Thymus (tissue), 14 donors: ENCODE measurements at places on chromosomes 6 and 20. TPM values are rescaled to one million over a fixed set of nuclear protein-coding genes. Genes with fewer than 3 reads are reported as not detected.
A peak's percentile ranks its signal among the peaks of the same experiment; 100 is the strongest.

- no peaks in the 10 kb centered on the region for H3K4me1 ChIP-seq
- H3K27ac ChIP-seq = no peak overlapping the region
- no peaks in the 10 kb centered on the region for H3K27me3 ChIP-seq
- H3K36me3 ChIP-seq = no peaks in the 10 kb centered on the region
- H3K4me3 ChIP-seq = no peak overlapping the region
These were observed 458.8 kb downstream of the TFAP2B start for GRCh38 chr6:51277474-51277873.

DNA sequence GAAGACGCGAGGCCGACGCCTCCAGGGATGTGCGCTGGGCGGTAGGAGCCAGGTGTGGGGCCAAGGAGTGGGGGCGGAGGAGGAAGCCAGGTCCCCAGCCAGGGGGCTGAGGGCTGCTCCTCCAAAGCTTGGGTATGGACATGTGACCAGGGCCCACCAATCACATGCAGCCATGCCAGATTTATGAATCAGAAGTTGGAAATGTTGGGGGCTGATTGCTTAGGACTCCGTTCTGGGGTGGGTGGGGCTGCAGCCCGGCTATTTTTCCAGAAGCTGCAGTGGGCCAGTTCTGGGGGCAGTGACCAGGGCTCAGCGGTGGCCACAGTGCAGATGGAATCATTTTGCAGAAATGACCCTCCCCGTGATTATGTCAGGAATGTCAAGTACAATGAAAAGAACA, 96.0 kb downstream of the CEBPB start:
- no peaks in the 10 kb centered on the region for H3K4me1 ChIP-seq
- H3K4me3 ChIP-seq = no peak overlapping the region
- DNase-seq = no peak
- no peaks in the 10 kb centered on the region for H3K36me3 ChIP-seq
- no peaks in the 10 kb centered on the region for H3K27me3 ChIP-seq
- peak overlapping the region; percentile 50 for H3K27ac ChIP-seq

DNA sequence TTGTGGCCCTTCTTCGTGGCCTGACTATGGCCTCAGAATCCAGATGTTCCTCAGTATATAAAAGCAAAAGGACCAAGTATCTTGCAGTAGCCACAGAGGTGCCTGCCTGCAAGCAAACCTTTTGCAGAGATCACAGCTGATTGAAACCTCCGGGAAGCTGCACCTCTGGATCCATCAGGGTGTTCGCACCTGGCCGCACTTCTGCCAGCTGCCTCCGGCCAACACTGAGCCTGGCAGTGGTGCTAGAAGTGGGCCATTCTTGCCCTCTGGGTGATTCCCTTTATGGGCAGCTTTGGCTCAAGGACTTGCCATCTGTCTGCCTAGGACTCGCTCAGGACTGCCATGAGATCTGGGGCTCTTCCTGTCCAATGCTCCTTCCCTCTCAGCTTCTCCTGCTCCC, 214.6 kb upstream of the ECI2 start:
- no peaks in the 10 kb centered on the region for H3K4me1 ChIP-seq
- peaks cover 2% of the 10 kb centered on the region for H3K27me3 ChIP-seq
- no peak for DNase-seq

GRCh38 chr20:46359233-46359751, 47.1 kb downstream of the ELMO2 start:
- no peaks in the 10 kb centered on the region for H3K27me3 ChIP-seq
- H3K4me1 ChIP-seq = peaks cover 4% of the 10 kb centered on the region
- H3K36me3 ChIP-seq = peaks cover 22% of the 10 kb centered on the region
- DNase-seq = no peak

GRCh38 chr6:31587791-31588777, 2.0 kb downstream of the LST1 start:
- H3K27me3 ChIP-seq = no peaks in the 10 kb centered on the region
- no peak for DNase-seq
- peaks cover 4% of the 10 kb centered on the region for H3K36me3 ChIP-seq
- H3K4me3 ChIP-seq = peak overlapping the region; percentile 22
- H3K27ac ChIP-seq = peak overlapping the region; percentile 95
- H3K4me1 ChIP-seq = peaks cover 49% of the 10 kb centered on the region

GRCh38 chr20:62437496-62437895, 10.2 kb upstream of the RBBP8NL start:
- H3K36me3 ChIP-seq = no peaks in the 10 kb centered on the region
- no peak overlapping the region for H3K27ac ChIP-seq
- no peak overlapping the region for H3K4me3 ChIP-seq
- DNase-seq = no peak

Gene BHLHE23
- 0.37 TPM for polyA plus RNA-seq
